ENCODE measurements at places on chromosomes 3 and 15.

GRCh38 chr3:18386274-18386890, 38.8 kb downstream of the SATB1 start:
- DNase-seq = no peak

DNA sequence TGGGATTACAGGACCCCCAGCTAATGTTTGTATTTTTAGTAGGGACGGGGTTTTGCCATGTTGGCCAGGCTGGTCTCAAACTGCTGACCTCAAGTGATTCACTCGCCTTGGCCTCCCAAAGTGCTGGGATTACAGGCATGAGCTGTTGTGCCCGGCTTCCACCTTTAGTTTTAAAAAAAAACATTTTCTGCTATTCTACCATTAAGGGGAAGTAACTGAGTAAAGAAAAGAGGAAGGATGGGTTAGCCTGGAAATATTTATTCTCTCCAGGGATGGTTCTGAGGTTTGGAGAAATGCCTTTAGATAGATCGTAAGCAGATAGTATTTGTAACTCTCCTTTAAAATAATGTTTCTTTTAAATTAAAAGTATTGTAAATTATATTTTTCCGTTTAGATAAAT, 3.1 kb downstream of the AP4E1 start:
- peak; percentile 83 for DNase-seq

- no peak for DNase-seq
These were observed 125.4 kb downstream of the VGLL3 start for GRCh38 chr3:86865506-86865905.

- no peak for DNase-seq
These were observed 94.3 kb upstream of the MB21D2 start for GRCh38 chr3:193011958-193012357.

GRCh38 chr3:54345847-54346375, 223.6 kb downstream of the CACNA2D3 start:
- DNase-seq = no peak

GRCh38 chr3:186354100-186354499, 7.9 kb downstream of the DGKG start:
- no peak for DNase-seq

- DNase-seq = no peak
These were observed 172.2 kb upstream of the ICE2 start for GRCh38 chr15:60651101-60651500.

DNA sequence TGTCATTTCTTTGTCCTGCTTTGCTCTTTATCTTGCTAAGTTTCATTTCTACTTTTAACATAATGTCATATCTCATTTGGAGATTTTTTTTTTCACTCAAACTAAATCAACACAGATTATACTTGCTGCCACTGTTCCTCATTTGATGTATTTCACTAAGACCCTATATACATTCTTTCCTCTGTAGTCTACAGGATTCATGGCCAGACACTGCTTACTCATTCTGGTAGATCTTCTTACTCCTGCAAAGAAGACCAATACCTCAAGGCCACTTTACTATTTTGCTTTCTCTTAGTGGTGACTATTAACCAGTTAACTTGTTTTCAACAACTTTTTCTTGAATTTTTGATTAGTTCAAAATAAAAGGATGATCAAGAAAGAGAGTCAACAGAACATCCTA, 26.6 kb downstream of the SLC24A5 start:
- DNase-seq = no peak

- no peak for DNase-seq
These were observed 452.5 kb downstream of the MCTP2 start for GRCh38 chr15:94683902-94684301.

GRCh38 chr15:74788683-74789151, 6.8 kb downstream of the CSK start:
- DNase-seq = peak; percentile 85

GRCh38 chr3:13308380-13308801, 111.7 kb downstream of the NUP210 start:
- peak; percentile 82 for DNase-seq

DNA sequence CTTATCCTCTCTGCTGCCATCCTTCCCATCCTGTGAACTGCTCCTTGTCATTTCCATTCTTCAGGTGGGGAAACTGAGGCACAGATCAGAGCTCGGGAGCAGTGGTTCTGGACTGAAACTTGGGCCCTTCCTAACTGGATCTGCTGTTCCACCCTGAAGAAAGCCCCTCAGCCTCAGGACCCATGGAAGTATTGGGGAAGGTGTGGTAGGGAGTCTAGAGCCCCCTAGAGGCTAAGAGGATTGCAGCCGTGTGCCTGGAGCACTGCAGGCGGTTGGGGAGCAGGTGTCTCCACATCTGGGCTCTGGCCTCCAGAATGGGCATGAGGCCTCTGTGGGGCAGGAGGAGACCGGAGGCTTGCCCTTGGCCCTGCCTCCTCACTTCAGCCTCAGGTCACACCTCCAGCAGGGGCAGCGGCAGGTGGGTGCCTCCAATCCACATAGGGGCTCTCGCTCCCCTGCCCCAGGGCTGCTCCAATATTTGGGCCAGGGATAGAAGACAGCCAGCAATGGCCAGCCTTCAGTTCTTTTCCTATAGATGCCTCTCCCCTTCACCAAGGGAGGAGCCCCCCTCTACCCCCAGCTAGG, 28.1 kb downstream of the DNAJB8 start:
- peak; percentile 43 for DNase-seq

GRCh38 chr3:79032686-79033318, 735.0 kb downstream of the ROBO1 start:
- peak; percentile 49 for DNase-seq

DNA sequence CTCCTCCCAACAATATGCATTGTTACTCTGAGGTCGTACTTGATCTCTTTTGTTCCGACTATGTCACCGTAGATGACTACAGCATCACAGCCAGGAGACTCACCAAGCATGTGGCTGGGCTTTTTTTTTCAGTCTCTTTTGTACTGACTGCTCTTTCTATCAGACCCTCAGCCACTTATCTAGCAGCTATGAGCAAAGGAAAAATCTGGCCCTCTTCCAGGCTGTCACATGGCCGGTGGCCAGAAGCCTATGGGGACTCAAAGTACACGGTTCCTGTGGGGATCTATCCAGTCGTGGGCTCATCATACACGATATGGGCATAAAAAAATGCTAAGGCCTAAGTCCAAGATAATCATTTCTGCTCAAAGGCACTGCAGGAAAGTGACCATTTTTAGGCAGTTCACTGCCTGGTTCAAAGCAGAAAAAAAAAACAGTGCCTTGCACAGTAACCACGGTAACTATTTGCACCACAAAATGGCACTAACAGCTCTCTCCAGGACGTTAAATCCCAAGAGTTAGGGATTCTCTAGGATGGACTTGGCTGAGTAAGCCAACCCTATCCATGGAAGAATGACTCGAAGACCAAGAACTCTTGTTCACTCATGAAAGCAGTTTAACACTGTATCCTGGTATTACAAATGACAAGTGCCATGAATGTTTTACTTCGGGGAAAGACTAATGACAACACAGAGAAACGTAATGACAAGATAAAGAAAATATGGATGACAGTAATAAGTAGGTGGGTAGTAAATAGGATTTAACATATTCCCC, 50.3 kb downstream of the SHQ1 start:
- DNase-seq = no peak

GRCh38 chr15:58486564-58486963, 54.8 kb downstream of the LIPC start:
- DNase-seq = no peak

DNA sequence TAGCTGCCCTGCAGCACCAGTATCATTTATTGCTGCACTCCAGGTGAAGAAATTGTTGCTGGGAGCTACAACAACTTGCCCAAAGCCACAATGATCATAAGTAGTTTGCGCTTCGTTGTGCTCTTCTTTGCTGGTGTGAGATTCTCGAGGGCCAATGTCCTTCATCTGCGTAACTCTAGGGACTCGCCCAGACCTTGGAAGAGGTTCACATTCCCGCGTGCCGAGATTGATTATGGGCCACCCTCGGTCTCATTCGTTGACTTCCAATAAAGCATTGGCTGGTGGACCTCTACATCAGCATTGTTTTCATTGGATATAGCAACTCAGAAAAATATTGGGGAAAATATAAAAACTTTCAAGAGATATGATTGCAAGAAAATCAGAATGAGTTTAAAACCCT, 423 bp upstream of the PHLDB2 start:
- DNase-seq = no peak

- no peak for DNase-seq
These were observed 28.9 kb downstream of the TBL1XR1 start for GRCh38 chr3:177168431-177168830.

GRCh38 chr3:46895204-46895660, 17.7 kb downstream of the PTH1R start:
- DNase-seq = peak; percentile 65

DNA sequence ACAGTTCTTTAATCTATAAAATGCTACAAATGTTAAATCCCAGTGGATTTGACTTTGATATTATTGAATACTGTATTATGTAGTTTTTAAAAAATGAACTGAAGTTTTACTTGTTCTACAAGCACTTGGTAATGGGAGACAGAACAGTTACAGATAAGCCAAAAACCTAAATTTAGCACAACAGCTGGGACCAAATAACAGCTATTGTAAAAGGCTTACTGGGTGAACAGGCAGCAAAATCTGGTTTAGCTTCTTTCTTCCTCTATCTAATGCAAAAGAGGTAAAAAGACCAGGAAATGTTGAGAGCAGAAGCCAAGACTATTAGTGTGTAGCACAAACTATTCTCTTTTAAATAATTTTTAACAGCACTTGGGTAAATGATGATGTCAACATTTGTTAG, 1.6 kb upstream of the ATOSA start:
- DNase-seq = no peak

- peak; percentile 56 for DNase-seq
These were observed 186.7 kb downstream of the NLGN1 start for GRCh38 chr3:173584093-173584837.

DNA sequence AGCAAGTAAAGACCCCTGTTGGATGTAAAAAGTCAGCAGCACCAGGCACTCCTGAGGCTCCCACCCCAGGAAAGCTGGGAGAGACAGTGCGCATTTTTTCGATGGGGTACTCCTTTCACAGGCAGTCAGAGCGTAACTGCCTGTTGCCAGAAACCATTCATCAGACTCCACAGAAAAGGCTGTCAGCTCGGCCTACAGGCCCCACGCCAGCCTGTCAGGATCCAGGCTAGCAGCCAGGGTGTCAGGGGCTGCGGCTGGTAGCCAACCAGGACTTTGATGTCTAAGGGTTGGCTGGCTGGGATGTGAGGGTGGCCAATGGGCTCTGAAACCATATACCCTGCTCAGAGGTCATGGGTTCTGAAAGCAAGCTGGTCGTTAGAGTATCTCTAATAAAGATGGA, 164.5 kb downstream of the WNT5A start:
- DNase-seq = no peak

- DNase-seq = peak; percentile 48
These were observed 80.1 kb downstream of the SETD2 start for GRCh38 chr3:47083786-47084185.

- no peak for DNase-seq
These were observed 101.0 kb downstream of the CBLB start for GRCh38 chr3:105767776-105768175.

DNA sequence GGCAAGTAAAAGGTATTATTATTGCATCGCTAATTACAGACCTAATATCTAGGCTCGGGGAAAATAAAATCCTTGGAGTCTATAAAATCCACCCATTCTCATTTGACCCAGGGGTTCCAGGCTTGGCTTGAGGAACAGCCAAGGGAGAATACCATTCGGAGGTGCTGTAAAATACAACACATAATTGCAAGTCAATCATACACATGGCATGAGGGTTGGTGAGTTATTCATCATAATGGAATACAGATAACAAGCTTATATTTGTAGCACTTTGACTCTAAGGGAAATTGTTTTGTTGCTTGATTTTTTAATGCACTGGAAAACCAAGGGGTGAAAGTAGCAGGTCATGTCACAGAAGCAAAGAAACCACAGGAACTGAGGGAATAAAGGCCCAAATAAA, 16.8 kb upstream of the DIS3L start:
- DNase-seq = no peak

DNA sequence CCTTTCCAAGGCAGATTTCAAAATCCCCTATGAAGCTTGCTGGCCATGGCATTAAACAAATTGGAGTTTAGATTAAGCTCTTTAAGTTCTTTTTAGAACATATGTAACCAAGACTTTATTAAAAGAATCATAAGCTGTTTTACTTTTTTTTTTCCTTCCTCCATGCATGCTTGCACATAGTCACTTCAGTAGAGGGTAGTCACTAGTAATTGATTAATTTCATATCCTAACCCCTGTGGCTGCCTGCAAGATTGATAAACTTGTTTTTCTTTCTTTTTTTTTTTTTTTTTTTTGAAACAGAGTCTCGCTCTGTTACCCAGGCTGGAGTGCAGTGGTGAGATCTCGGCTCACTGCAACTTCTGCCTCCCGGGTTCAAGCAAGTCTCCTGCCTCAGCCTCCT, 33.3 kb upstream of the ZKSCAN7 start:
- DNase-seq = no peak

DNA sequence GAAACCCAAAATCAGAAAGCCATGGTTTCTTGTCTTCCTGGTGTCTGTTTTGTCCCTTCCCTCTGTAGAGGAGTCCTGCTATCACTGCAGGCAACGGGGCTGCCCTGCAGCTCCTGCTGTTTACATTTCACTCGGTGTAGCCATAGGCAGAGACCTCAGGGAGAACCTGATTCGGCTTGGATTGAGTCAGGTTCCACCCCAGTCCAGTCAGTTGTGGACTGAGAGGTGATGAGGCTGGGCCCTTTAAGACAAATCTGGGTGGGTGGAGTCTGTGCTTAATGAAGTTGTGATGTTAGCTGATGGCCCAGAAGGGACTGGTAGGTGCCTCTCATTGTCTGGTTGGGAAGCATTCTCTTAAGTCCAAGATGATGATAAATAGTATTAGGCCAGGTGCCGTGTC, 35.7 kb downstream of the FLNB start:
- no peak for DNase-seq

- no peak for DNase-seq
These were observed 169.7 kb downstream of the PLCL2 start for GRCh38 chr3:17054301-17054981.

DNA sequence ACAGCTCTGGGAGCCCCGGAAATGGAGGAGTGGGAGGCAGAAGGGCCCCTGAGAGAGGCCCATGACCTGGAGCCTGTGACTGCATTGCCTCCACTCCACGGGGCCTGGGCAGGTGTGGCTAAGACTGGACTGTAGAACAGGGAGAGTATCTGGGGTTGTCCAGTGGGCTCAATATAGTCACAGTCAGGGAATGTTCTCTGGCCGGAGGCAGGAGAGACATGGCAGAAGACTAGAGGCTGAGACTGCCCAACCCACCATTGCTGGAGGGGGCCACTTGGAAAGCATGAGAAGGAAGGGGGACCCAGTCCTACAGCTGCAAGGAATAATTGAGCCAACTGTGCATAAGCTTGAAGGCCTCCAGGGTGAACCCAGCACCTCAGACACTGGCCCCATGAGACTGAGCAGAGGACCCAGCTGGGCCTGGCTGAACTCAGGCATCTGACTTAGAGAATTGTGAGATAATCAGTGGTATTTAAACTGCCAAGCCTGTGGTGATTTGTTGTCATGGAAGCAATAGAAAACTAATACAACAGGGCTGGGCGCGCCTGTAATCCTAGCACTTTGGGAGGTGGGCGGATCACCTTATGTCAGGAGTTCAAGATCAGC, 33.1 kb downstream of the NIPA2 start:
- DNase-seq = no peak

- DNase-seq = no peak
These were observed 32.3 kb downstream of the TSPAN3 start for GRCh38 chr15:77038312-77039216.

GRCh38 chr3:14660942-14661341, 9.4 kb downstream of the CCDC174 start:
- no peak for DNase-seq

Data from KBM-7 (cell line).